ENCODE measurements at places on chromosomes 12 and 14. TPM values are rescaled to one million over a fixed set of nuclear protein-coding genes. Genes with fewer than 3 reads are reported as not detected.

The PRKD1 gene
- 3.0 TPM for total RNA-seq

The TRHDE gene
- 0.35 TPM for total RNA-seq

The CLEC4A gene
- not detected for total RNA-seq

The EPYC gene
- total RNA-seq: not detected

The OTUB2 gene
- total RNA-seq: 0.52 TPM

The ACSM4 gene
- total RNA-seq: not detected

The RPS6KL1 gene
- 18.6 TPM for total RNA-seq

The RD3L gene
- 29.8 TPM for total RNA-seq

The CHPT1 gene
- total RNA-seq: 120 TPM

The OAS3 gene
- total RNA-seq: 6.2 TPM

The PIWIL1 gene
- total RNA-seq: not detected

The TEX52 gene
- total RNA-seq: not detected

The NFATC4 gene
- 21.7 TPM for total RNA-seq

The C12orf57 gene
- total RNA-seq: 238 TPM

The CNTN1 gene
- 0.57 TPM for total RNA-seq

The ANKRD33 gene
- total RNA-seq: not detected

The KRT2 gene
- not detected for total RNA-seq

The RNASE4 gene
- 8.1 TPM for total RNA-seq

The PRH2 gene
- total RNA-seq: not detected

The PYGL gene
- total RNA-seq: 6.6 TPM

The TSPAN8 gene
- total RNA-seq: not detected

The SLC8A3 gene
- 0.12 TPM for total RNA-seq

The CD163L1 gene
- 1.6 TPM for total RNA-seq

The HOXC6 gene
- total RNA-seq: 0.15 TPM

The PTPRO gene
- total RNA-seq: 0.94 TPM

The MFAP5 gene
- 29.1 TPM for total RNA-seq

The KRT5 gene
- 1.1 TPM for total RNA-seq

The RGS6 gene
- total RNA-seq: 26.0 TPM

The MIPOL1 gene
- total RNA-seq: 6.5 TPM

The FAIM2 gene
- total RNA-seq: 8.2 TPM

The SERPINA12 gene
- not detected for total RNA-seq

The KLRC2 gene
- total RNA-seq: not detected

The OR6C2 gene
- total RNA-seq: not detected

The CPSF6 gene
- total RNA-seq: 30.9 TPM

The NTF3 gene
- 1.1 TPM for total RNA-seq

The MANSC4 gene
- not detected for total RNA-seq

The GPX2 gene
- total RNA-seq: not detected

The IRAK3 gene
- 5.3 TPM for total RNA-seq

The CPM gene
- 6.6 TPM for total RNA-seq

The CD163 gene
- 64.5 TPM for total RNA-seq

The LRTM2 gene
- not detected for total RNA-seq

The APOF gene
- not detected for total RNA-seq

The LMO3 gene
- total RNA-seq: 2.6 TPM

The CARMIL3 gene
- total RNA-seq: 0.12 TPM

The ACADS gene
- 108 TPM for total RNA-seq

The HHIPL1 gene
- 1.5 TPM for total RNA-seq

The ASPG gene
- 28.2 TPM for total RNA-seq

The AKAP3 gene
- 2.4 TPM for total RNA-seq

The STYK1 gene
- not detected for total RNA-seq

The DPY19L2 gene
- 51.0 TPM for total RNA-seq

The CLEC2D gene
- 4.2 TPM for total RNA-seq

The TM9SF1 gene
- 19.2 TPM for total RNA-seq

The COX8C gene
- 0.55 TPM for total RNA-seq

Data from left ventricle myocardium superior (tissue), 1 donor.